ENCODE measurements at places on chromosomes 2 and 18.

DNA sequence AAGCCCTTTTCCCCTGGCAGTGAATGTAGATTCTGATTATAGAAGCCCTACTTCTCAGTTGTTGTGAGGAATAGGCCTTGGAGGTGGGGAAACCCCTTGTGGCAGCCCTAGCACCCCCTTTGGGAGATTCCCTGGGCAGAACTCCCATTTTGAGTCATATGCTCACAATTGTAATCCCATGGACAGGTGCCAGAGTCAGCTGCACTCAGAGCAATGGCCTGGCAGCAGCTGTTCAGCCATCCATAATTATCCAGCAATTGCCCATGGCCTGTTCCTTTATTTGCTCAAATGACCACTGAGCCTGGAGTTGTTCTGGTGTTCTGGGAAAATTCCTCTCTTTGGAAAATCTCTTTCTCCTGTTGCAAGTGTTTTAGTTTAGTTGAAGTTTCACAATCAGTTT is 71.7 kb downstream of the PTRHD1 start:
- no peak for DNase-seq

- no peak for DNase-seq
Observed at GRCh38 chr2:232573771-232574435, 23.4 kb downstream of the EIF4E2 start.

DNA sequence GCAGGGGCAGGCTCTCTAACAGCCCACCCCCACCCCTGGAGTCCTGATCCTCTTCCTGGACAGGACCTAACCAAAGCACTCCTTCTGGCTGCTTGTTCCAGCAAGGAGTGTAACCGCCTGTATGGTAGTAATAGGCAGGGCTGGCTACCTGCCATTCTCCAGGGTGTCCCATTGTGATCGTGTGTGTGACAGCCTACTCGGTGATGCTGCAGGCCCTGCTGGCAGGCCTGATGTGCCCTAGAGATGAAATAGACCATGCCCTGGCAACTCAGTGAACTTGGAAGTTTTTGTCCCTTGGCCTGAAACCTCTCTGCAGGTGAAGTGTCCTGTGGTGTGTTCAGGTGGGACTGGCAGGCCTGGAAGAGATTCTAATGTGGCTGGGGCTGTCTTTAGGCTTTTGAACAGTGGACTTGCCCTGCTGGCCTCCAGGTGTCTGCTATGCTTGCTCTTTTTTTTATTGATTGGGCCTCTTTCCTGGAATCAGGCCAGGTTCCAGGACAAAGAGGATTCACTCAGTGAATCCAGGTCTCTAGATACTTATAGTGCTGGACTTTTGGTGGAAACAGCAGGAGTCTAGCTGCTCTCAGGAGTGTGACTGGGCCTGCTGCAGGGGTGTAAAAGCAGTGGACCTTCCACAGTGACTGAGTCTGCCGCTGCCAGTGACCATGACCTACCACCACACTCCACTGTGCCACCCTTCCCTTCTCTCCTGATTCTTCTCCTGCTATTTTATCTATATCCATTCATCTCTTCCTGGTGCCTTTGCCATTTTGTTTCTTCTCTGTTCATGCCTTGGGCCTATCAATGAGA is 132.1 kb downstream of the CTIF start:
- no peak for DNase-seq

DNA sequence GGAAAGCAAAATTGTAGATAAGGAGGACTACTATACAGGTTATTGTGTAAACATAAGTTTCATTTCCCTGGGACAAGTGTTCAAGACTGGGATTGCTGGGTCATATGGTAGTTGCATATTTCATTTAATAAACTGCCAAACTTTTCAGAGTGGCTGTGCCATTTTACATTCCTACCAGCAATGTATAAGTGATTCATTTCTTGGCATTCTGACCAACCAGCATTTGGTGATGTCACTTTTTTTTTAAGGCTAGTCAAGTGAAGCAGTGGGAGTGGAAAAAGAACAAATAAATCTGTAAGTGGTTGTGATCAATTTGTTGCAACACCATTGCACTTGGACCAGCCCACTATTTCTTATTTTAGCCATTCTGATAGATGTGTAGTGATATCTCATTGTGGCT is 5.2 kb upstream of the CHCHD5 start:
- DNase-seq, result no peak

Data from activated T-cell treated with anti-CD3 and anti-CD28 coated beads for 48 hours (primary cell).